Activated CD8-positive, alpha-beta memory T cell treated with anti-CD3 and anti-CD28 coated beads, Interleukin-2, amount 50 U/mL, for 4 hours (primary cell): ENCODE measurements at places on chromosomes 12 and 14.

GRCh38 chr12:64757771-64758170 is 1.4 kb downstream of the GNS start:
- no peak for DNase-seq

- no peak for DNase-seq
Observed at GRCh38 chr14:66076176-66076575, 410.0 kb upstream of the CCDC196 start.

- DNase-seq: no peak
Observed at GRCh38 chr12:15689751-15690191, 99.4 kb downstream of the EPS8 start.

GRCh38 chr12:123483602-123484248 is 25.8 kb downstream of the SNRNP35 start:
- no peak for DNase-seq

- no peak for DNase-seq
Observed at GRCh38 chr12:54891717-54892478, 37.6 kb downstream of the MUCL1 start.

- DNase-seq: no peak
Observed at GRCh38 chr14:75434138-75434889, 6.5 kb downstream of the JDP2 start.

DNA sequence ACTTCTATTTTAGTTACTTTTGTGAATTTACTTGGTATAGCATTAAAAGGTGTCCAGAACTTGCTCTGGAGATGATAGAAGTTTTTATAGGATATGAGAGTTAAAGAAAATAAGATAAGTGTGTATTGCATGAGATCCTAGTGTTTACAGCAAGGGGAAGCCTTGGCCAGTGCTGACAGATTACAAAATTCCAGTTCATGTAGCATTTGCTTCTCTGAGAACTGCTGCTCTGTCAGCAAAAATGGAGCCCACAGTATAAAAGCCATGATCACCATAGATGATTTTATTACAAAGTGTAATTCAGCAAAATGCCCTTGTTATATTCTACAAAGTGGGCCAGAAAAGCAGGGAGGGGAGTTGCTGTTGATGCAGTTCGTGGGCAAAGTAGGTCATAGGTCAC is 40.0 kb upstream of the ATF1 start:
- DNase-seq: no peak
